ENCODE measurements at places on chromosomes 2 and 18.

- no peak for DNase-seq
Observed at GRCh38 chr2:10911291-10912075, at the start of gene KCNF1. Gene KCNF1, plus strand, starts transcription at chr2:10911934. Its CDS starts 493 bp downstream, at chr2:10912427.

DNA sequence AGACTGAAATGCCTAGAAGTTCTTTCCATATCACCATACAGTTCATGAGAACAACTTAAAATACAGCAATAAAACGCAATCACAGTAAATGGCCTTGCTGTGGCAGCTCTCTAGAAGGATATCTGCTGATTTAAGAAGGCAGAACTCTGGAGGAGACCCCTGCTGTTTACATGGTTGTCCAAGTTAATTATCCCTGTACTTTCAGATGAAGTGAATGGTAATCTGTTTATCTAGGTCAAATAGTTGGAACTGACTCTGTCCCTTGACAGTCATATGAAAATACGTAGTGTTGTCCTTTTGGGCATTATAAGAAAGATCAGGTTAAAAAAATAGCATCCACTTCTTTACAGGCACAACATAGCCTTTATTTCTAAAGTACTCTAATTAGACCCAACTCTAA lies 115.6 kb downstream of the COLEC12 start:
- no peak for DNase-seq

DNA sequence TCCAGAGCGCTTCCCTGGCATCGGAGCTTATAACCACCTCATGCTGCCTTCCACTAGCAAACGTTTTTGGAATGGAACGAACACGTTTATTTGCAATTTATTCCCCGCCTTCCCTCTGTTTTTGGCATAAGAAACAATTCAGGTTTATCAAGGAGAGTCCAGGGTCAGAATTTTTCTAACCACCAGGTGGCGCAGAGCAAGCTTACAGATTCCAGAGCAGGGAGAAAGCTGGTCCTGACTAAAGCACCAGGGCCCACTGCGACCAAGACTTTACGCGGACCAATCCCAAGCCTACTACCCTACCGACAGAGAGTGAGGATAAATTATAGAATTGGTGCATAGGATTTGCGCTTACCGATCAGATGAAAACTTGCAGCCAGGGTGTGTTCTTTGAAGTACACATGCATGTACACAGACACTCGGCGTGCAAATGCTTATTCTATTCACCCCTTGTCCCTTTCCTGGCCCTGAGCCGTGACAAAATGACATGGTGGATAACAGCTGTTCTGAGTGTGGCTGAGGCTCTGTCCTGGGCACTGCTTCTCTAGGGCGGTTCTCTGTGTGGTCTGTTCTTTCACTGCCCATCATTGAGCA lies 34.7 kb downstream of the NAPG start:
- peak; percentile 52 for DNase-seq

DNA sequence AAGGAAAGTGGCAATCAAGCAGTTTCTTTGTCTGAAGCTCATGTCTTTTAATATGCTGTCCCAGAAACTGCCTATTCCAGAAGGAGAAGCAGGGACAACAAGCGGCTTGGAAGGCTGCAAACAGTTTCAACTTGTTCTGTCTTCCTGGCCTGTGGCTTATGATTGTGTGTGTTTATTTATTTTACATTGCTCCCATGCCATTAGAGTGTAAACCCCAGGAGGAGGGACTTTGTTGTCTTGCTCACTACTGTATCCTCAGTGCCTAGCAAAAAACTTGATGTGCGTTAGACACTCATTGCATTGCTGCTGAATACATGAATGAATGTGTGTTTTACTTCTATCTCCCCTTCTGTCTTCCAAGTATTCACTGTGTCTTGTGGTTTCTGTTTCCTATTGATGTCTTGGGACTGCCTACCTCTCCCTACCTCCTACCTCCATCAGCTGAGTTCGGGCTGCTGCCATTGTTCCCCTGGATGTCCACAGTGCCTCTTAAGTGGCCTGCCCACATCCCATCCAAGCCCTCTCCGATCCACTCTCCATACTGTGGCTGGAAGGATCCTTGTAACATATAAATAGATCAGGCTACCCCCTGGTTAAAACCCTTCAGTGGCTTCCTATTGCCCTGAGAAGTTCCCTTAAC lies 261.4 kb downstream of the DYSF start:
- DNase-seq, result no peak

DNA sequence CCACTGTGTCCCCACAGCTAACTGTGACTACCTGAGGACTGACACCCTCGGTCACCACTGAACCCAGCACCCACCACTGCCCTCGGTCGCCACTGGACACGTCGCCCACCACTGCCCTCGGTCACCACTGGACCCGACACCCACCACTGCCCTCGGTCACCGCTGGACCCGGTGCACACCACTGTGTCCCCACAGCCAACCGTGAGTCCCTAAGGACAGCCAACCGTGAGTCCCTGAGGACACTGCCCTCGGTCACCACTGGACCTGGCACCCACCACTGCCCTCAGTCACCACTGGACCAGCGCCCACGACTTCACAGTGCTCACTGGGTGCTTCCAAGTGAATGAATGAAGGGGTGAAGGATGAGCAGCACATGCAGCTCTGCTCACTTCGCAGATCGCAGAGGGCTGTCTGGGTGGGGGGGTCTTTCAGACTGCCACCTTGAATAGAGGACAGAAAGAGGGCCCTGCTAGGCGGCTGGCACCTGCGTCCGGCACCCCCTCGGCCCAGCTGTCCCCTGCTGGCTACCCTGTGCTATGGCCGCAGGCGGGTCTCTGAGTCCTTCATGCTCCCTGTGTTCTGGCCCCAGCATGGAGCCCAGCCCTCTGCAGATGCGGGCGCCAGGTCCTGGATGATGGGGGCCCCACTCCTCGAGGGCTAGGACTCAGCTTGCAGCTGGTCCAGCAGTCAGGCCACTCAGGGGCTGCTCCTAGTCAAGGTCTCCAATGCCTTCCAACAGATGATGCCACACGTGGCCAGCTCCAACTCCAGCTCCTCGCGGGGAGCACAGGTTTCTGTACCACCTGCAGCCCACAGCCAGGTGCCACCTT lies 51.4 kb upstream of the GPC1 start:
- no peak for DNase-seq

- no peak for DNase-seq
Observed at GRCh38 chr2:174681099-174682006, 82.9 kb downstream of the CHRNA1 start.

DNA sequence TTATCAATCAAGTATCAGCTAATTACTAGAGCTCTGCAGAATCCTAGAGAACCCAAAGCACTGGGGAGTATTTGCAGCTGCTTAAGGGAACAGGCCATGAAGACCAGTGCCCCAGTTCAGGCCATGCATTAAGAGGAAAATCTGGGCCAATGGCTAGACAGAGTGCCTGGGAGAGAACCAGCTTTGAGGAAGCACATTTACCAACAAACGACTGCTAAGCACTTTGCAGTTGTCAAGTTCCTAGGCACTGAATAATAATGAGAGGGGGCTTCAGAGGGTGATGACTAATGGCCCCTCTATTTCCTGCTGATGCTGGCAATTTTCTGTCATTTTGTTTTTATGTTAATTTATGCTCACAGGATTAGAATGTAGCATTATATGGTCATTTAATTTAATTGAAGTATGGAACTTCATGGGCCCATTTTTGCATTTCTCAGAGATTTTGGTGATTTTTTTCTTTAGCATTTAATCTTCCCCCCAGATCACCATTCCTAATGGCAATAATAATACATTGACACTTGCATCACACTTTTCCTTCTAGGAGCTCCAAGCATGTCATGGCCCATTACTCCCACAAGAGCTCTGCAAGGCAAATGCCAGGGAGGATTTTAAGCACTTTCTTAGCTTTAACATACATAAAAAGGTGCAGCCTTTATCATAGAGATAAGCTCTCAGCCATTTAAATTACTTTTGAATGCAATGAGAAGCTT lies 147.7 kb upstream of the SPATS2L start:
- no peak for DNase-seq

DNA sequence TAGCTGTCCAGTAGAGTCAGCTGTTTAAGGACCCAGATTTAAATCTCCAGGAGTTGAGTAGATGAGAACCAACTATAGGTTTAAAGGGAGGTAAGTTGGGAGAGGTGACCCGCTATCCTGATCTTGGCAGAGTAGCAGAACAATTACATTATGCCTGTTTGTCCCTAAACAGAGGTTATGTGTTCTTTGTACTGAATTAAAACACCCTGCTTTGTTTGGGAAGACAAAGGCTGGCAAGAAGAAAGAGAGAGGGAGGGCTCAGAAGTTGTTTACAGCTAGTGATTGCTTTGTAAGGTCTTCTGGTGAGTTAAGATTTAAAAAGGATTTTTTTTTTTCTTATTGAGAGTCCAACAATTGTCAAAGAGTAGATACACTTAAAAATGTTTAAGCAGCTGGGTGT lies 37.3 kb downstream of the USP14 start:
- no peak for DNase-seq

- DNase-seq, result no peak
Observed at GRCh38 chr2:136111711-136112110, 6.2 kb downstream of the CXCR4 start.

- no peak for DNase-seq
Observed at GRCh38 chr2:23835423-23835822, 91.5 kb downstream of the ATAD2B start.
